ENCODE measurements at places on chromosomes 3 and 15.

- no peak for DNase-seq
Observed at GRCh38 chr3:38534180-38534579, 38.0 kb downstream of the EXOG start.

DNA sequence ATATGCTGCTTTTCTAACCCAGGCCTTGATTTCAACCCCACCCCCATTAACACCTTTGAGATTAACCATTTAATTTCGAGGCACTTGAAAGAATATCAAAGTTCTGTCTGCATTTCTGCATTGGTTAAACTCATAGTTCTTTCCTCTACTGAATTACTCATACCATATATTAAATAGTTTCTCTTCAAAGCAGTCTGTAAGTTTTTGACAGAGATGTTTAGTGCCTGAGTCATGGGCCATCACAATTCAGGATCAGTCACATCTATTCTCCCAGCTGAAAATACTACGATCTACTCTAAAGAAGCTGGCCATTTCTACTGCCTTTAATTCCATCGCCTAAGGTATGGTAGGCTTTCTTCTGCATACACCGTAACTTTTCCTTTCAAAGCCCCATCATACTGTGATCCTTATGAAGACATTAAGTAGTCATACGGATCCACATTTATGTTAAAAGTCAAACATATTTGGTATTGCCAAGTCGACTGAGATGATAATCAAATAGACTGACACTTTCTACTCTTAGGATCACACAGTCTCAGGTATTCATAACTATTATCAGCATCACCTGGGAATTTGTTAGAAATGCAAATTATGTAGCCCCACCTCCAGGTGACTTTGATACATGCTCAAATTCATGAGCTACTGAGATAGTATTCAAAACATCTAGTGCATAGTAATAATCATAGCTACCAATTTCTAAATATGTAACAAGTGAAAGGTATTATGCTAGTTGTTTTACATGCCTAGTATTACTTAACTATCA, 489.4 kb upstream of the IL12A start:
- DNase-seq = no peak

DNA sequence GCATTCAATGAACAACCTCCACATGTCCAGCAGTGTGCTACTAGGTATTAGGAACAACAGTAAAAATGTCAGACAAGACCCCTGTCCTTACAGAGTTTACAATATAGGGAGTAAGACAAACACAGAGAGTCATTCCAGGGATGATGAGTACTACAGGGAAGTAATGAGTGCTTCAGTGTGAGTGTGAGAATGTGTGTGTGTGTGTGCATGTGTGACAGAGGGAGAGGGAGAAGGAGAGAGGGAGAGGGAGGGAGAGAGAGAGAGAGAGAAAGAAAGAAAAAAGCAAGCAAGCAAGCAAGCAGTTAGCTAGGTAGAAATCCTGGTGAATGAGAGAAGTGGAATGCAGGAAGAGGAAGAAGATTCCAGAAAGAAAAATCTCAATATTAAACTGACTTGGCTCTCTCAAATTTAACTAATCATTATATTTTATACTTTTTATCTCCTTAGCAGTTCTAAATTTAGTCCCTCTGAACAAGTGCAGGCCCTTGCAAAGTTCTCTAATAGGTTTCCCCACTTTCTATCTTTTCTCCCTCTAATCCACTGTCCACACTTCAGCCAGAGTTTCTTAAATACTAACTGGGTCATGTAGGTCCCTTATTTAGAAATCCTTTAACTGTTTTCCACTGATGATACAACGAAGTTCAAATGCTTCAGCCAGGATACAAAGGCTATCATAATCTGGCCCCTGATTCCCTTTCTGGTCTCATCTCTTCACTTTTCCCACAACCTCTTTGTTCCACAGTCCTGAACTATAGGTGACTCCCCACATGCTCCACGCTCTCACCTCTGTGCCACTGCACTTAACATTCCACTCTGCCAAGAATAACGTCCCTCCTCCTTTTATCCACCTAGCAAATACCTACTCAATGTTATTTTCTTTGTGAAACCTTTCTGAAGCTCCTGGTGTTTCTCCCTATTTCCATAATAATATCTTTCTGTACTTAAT, 10.3 kb downstream of the DCBLD2 start:
- no peak for DNase-seq

DNA sequence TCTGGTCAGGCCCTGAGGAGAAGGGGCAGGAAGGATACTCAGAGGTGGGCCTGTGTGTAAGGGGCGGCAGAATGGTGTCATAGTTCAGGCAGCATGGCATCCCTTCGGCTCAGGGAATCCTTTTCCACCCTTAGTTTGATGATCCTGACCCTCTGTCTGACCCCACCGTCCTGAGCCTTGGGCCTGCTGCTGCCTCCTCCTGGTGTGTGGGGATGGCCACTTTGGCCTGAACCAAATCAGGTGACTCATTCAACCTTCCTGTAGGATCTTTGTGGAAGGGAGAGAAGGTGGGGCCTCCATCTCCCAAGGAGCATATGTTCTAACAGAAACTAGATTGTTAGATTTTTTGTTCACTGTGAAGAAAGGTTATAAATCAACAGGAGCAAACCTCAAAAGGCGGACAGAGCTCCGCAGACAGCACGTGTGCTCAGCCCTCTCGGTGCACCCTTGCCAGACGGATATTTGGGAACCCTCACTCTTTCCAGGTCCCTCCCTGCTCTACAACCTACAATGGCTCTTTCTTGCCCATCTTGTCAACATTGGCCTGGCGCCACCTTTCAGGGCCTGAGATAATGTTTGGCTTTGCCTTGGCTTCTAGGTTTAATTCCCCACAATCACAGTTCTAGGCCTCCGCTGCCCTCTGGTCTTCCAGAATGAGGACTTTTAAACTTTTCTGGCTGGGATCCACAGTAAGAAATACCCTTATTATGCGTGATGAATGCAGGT, 21.7 kb downstream of the THSD4 start:
- no peak for DNase-seq

- peak; percentile 41 for DNase-seq
Observed at GRCh38 chr15:84598993-84599392, 1.8 kb upstream of the ZSCAN2 start.

- no peak for DNase-seq
Observed at GRCh38 chr15:80478075-80478474, 73.9 kb downstream of the ARNT2 start.

DNA sequence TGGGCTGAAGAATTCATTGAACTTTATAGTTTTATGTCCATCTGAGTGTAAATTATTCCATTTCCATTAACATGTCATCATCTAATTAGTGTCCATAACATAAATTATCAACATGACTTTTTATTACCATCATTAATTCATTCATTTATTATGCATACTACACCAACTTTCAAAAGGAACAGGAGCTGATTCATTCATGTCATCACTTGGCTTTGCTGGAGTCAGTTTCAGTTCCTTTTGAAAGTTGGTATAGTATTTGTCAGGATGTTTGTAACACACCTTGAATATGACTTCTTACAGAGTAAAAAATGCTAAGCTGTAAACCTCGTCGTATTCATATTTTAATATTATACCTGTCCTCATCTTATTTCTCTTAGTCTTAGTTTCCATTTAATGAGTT, 298.0 kb upstream of the RBMS3 start:
- DNase-seq = no peak

- no peak for DNase-seq
Observed at GRCh38 chr3:158458464-158458863, 112.5 kb upstream of the MLF1 start.

GRCh38 chr3:14222457-14222856, 43.8 kb downstream of the LSM3 start:
- DNase-seq = no peak

DNA sequence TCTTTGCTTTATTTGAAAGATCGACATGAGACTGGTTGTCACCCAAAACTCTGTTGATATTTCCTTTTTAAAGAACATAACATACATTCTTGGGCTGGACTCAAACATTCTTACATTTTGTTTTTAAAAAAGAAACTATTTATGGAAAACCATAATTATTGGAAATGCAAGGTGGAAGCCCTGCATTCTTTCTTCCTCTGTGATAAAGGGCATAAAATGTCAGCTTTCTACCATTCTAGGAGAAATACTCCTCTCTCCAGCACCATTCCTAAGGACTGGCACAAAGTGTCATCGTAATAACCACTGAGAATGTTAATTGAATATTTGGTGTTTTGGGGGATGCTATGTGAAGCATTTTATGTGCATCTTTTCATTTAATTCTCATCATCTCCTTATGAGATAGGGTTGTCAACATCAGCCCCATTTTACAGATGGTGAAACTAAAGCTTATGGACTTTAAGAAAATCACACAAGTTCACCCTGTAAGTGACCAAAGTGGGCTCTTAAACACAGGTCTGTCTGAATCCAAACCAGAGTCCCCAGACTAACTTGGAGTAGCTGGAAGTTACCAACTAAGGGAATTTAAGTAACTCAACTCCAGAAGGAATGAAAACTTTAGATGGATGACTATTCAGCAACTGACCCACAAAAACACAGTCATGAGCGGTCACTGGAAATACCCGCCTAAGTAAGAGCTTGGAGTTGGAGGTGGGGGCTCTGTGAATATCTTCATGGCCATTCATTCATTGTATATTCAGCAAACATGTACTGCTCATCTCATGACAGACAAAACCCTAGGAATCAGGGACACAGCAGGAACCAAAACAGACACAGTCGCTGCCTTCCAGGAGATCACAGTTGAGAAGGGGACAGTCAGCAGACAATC, 45.9 kb upstream of the LMCD1 start:
- DNase-seq = no peak

DNA sequence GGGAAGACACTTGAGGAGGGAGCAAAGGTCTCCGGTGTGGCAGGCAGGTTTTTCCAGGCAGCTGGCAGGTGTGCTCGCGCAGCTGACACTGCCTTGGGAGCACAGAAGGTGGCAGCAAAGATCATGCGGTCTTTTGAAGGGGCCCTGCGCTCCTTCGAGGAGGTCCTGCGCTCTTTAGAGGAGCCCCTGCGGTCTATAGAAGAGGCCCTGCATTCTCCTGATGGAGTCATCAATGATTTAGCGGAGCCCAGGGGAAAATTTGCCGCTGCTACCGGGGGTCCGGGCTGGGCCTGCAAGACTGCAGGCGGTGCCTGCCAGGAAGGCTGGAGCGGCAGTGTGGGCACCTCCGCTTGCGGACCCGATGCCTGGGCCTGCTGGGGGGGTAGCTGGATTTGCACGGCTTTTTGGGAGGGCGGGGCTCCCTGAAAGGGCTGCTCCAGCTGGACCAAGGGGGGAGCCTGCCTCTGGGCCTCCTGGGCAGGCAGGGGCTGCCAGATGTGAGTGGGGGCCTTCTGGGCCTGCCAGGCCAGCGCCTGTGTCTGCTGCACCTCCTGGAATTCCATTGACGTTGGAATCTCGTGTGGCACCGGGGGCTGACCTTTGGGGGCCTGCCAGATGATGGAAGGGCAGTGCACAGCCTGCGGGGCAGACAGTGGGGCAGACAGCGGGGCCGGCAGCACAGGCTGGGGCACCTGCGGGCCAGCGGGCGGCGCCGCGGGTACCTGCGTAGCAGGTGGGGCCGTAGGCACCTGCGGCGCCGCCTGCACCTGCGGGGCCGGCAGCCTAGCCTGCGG, 2.1 kb downstream of the MAGEL2 start:
- DNase-seq = no peak

DNA sequence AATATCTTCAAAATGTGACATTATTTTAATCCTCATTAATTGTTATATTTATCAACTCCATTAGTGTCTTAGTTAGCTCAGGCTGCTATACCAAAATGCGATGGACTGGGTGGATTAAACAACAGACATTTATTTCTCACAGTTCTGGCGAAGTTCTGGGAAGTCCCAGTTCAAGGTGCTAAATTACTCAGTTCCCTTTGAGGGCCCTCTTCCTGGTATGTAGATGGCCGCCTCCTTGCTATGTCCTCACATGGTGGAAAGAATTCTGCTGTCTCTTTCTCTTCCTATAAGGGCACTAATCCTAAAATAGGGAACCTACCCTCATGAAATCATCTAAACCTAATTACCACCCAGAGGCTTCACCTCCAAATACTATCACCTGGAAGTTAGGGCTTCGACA, 38.8 kb upstream of the DUT start:
- no peak for DNase-seq

DNA sequence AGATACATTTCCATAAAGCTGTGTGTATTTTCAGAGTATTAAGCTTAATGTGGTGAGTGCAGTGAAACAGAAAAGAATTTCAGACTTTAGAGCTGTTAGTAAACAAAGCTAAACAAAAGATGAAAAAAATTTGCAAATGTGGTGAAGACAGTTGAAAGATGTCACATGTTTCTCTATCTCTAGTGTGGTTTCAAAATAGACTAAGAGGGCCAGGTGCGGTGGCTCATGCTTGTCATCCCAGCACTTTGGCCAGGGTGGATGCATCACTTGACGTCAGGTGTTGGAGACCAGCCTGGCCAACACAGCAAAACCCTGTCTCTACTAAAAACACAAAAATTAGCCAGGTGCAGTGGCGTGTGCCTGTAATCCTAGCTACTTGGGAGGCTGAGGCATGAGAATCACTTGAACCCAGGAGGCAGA, 466.0 kb upstream of the NR2F2 start:
- no peak for DNase-seq

DNA sequence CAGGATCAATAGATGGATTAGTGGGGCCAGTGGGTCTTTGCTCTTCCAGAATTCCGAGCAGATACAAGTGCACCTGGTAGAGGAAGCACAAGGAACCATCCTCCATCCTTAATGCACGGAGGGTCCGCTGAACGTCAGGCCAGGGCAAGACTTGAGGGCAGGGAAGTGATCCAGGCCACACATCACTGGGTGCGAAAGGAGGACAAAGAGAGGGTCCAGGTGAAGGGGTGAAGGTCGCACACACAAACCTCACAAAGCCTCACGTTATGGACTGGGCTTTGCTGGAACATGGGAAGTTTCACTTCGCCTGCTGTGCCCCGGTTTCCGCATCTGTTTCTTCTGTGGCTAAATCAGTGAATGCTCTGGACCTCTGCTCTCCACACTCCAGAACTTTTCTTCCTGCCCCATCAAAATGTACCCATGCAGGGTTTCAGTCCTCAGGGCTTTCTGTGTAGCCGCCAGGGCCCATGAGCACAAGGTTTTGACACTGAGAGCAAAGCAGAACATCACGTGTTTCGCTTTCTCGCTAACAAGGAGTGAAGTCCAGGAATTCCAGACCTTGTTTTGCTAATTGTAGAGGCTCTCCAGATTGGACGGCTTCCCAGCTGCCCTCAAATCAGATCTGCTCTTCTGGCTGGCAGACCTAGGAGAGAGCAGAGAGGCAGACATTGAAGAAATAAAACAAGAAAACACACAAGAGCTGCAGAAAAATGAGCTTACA, 56.3 kb downstream of the KLF15 start:
- no peak for DNase-seq

Measured in inflammatory macrophage treated with lipopolysaccharide for 4 hours (primary cell).